Stimulated activated naive CD4-positive, alpha-beta T cell (primary cell): ENCODE measurements at places on chromosomes 5 and 9.

DNA sequence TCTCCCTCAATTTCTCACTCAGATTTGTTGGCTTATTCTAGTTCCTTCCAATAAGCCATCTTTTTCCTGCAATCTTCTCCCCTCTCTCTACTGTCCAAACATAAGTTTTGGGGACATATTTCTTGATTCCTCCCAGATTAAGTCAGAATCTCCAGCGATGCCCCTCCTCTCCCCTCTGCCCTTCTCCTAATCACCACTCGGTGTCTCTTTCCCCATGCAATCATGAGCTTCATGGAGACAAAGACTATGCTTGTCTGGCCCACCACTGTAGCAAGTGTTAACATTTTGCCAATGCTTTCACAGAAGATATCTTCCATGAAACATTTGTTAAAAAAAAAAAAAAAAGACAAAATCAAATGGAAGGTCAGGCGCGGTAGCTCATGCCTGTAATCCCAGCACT lies 42.4 kb downstream of the PDE6A start:
- no peak for DNase-seq

DNA sequence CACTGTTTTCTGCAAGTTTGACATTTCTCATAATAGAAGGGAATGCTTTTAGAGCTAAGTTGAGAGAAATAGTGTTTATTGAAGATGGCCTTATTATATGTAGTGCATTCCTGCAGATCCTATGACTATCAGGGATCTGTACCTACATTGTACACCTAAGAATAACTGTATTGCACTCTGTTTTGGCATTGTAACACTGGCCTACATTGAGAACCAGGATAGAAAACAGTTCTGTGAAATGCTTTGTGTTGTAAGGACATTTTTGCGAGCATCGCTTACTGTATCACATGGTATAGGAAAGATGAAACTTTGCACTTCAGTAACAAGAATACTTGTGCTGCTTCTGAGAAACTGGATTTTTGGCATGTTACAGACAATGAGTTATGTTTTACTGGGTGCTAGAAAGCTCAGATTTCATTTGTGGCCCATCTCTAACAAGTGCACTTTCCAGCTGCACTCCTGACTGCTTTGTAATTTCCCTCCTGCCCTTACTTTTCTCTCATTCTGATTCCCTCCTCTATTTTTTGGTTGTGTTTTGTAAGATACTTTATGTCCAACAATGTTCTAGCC lies 30.6 kb downstream of the C9orf85 start:
- DNase-seq, result no peak

- DNase-seq, result no peak
Measured at GRCh38 chr9:90803860-90804593, 2.4 kb downstream of the SYK start.

DNA sequence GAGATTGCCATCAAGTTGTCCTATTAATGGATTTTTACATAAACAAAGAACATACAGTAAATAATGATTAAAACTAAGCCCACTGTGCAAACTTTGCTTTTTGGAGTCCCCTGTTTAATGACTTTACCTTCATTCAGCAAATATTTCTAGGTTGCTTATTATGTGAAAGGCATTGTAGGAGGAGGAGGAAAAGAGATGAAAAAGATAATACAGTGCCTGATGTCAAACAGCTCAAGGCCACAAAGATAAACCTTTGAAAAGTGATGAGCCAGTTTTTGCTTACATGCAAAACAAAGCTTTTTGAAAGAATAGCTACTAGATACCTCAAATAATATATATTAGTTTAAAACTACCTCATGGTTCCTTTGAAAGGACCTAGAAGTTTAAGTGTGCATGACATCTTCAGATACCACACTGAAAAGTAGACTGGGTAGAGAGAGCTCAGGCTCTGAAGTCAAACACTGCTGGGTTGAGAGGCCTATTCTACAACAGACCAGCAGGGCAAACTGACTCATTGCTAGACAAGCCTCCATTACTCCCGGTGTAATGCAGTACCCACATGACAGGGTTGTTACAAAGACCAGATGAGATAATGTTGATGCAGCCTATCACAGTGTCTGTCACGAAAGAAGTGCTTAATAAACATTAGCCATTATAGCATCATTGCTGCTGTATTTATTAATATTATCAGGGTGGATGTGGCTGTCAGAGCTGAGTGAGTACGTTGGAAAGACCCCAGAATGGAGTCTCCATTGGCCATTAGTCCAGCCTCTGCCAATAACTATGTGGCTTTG lies 11.8 kb downstream of the DEPDC1B start:
- DNase-seq, result no peak

DNA sequence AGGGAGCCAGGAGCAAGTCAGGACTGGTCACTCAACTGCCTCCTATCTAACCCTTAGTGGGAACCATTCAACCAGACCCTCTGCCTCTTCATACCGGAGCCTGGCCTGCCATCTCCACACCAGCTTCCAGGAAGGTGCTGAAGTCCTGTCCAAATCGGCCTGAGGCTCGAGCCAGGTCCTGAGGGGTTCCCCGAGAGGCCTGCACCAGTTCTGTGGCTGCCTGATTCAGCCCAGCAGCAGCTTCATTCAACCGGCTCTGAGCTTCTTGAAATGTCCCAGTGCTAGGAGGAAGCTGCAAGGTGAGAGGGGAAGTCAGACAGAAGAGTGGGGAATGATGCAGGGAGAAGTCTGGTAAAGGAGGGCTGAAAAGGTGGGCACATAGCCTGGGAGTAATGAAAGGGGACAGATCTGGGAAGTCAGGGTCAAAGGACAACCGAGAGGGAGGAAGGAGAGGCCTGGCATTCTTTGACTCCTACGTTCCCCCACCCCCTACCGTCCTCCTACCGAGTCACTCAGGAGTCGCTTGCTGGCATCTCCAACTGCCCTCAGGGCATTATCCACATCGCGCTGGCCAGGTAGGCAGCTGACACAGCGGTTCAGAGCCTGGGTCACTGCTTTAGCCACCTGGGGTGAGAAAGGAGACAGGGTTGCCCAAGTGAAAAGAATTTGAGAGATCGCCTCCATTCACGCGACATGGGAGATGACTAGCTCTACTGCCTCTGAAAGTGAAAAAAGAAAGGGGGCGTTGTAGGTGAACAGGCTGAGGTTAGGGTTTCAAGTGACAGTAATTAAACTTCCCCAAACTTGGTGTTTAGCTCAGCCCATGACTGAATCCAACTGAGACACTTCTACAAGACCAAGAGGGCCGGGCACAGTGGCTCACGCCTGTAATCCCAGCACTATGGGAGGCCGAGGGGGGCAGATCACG lies 20.2 kb downstream of the TLN1 start:
- no peak for DNase-seq

GRCh38 chr9:129317179-129318011 lies 139.3 kb upstream of the IER5L start:
- DNase-seq, result no peak

DNA sequence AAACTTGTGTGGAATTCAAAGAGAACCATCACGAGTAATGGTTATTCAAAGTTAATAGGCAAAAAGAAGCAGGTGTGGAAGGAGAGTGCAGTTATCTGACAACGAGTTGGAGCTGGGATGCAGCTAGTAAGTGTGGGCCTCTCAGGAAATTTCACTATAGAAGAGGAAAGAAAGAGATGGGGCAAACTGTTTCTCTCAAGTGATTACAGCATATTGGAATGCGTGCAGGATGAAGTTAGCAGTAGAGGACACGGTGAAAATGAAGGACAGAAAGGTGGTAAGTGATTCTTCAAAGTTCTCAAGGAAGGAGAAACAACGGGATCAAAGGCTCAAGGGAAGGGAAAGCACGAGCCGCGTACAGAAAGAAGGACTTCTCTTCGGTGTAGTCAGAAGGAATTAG lies 84.0 kb downstream of the ADAMTS12 start:
- DNase-seq, result no peak

DNA sequence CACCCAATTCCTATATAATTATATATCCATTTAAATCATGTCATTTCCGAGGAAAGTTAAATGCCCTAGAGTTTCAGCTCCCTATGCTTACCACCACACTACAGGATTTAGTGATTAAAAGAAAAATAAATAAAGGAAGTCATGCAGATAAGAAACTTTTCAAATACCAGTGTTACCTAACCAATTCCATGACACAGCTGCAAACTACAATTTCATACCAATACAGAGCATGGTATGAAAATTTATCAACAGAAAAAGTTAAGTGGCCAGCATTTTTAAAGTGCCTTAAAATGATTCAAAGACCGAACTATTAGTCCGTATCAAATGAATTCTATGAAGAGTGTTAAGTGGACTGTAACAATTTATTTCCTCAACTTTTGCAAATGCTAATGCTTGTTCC lies 35.9 kb downstream of the CEP120 start:
- DNase-seq, result no peak

DNA sequence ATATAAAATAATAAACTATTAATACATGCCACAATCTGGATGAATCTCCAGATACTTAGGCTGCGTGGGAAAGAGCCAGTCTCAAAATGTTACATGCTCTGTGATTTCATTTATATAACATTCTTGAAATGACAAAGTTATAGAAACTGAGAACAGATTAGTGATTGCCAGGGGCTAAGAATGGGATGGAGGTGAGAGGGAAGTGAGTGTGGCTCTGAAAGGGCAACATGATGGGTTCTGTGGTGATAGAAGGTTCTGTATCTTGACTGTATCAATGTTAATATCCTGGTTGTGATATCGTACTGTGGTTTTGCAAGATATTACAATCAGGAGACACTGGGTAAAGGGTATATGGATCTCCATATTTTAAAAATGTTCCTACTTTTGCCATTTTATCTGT lies 50.7 kb downstream of the SPEF2 start:
- DNase-seq, result no peak

- no peak for DNase-seq
Measured at GRCh38 chr9:19269582-19269981, 39.1 kb downstream of the DENND4C start.

DNA sequence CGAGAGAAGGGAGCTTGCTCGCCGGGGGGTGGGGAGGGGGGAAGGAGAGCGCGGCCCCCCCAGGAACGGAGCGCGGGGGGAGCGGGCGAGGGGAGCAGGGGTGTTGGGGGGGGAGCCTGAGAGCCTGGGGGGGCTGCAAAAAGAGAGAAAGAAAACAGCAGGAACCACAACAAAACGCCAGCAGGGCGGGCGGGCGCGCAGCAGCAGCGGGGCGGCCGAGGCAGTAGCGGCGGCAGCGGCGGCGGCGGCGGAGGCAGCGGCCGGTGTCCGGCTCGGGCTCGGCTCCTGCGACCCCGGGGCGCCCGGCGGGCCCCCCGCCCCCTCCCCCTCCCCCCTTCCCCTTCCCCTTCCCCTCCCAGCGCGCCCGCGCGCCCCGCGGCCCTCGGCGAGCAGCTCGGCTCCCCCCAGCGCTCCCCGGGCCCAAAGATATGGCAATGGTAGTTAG lies 1.6 kb downstream of the NR2F1 start:
- no peak for DNase-seq

DNA sequence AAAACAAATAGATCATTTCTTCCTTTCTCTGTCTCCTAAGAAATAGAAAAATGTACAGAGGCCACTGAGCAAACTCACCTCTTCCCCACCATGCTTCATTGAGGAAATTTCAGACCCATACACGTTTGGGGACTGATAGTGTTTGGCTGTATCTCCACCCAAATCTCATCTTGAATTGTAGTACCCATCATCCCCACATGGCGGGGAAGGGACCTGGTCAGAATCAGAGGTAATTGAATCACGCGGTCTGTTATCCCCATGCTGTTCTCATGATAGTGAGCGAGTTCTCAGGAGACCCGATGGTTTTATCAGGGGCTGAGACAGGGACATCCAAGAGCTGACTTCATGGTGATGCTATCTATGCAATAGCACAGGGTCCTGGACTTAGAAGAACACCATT lies 1655.8 kb downstream of the MAT2B start:
- DNase-seq, result no peak

DNA sequence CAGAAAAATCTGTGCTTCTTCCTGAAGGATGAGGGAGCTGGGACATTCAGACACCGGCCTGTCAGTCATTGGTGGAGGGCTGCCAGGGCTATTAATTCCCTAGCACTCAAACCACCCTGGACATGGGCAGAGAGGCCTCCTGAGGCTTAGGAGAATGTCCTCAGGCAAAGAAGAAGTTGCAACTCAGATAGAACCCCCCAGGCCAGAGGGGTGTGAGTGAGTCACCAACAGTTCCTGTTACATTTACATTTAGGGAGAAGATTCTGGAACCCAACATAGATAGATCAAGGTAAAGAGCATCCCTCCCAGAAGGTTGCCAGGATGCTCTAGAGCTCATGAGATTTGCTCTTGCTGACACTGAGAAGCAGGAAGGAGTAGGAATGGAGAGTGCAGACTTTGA lies 29.2 kb upstream of the SYK start:
- no peak for DNase-seq

GRCh38 chr9:90165281-90165680 lies 477.3 kb downstream of the DIRAS2 start:
- DNase-seq, result no peak

- no peak for DNase-seq
Measured at GRCh38 chr5:171961117-171961516, 45.3 kb downstream of the FBXW11 start.

- no peak for DNase-seq
Measured at GRCh38 chr5:34930462-34930844, 1.1 kb downstream of the DNAJC21 start.

DNA sequence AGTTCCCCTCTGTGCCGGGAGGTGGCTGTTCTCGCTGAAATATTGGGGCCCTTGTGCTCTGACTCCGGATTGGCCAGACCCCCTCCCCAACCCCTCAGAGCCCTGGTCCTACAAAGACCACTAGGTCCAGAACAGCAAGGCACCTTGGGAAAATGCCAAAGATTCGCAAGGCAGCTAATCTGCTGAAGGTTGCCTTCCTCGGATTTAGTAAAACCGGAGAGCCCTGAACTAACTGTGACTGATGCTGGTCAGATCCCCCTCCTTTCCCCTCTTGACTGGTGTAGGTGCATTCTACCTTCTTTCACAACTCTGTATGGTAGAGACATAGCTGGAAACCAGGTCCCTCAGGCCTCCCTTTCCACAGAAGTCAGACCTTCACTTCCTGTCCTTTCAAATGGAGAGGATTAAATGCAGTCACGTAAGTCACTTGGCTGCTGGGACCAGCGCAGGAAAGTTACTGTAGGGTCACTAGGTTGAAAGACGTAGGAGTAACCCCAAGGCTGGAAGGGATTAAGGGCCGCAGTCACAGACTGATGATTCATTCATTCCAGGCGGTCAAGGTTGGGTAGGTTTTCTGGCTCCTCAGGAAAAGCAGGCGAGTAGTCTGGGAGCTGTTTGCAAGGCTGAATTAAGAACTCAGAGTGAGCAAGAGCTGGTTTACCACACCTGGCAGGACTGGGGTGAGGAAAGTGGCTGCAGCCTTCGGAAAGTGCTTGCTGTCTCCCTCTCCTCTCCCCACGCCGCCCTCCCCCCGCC lies 5.3 kb downstream of the BARX1 start:
- no peak for DNase-seq

- DNase-seq, result no peak
Measured at GRCh38 chr5:168286386-168286785, 5.1 kb upstream of the WWC1 start.
